HFFc6 (cell line): ENCODE measurements at places on chromosomes 1 and 21.

DNA sequence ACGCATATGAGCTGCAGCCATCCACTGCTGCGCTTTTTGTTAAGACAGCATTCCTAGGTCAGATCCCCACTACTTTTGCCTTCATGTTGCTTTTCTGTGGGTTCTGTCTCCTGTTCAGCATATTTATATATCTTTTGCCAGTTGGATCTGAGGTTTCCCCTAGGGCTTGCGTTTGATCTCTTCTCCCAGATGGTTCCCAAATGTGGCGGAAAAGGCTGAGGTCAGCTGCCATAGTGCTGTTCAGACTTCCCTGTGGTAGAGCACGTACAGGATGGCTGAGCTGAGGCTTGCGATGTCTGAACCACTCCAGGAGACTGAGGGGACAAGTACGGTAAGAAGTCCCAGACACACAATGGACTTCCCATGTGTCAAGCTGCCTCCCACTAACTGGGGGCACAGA lies 39.8 kb downstream of the COL6A1 start:
- DNase-seq = no peak

GRCh38 chr21:42665026-42665425 lies 11.6 kb downstream of the PDE9A start:
- DNase-seq = no peak

DNA sequence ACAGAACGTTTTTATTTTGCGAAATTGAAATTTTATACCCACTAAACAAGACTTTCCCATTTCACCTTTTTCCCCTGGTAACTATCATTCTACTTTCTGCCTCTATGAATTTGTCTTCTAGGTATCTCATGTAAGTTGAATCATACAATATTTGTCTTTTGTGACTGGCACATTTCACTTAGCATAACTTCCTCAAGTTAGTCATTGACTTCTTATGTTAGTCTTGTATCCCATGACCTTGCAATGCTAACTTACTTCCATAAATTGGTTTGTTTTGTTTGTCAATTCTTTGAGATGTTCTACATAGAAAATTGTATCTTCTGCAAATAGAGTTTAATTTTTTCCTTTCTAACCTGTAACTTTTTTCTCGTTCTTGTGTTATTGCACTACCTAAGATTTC lies 26.9 kb downstream of the SH3BP5L start:
- no peak for DNase-seq

- DNase-seq = no peak
These were observed 29.8 kb upstream of the RC3H1 start for GRCh38 chr1:174051956-174052355.

GRCh38 chr21:33386222-33386784 lies 16.9 kb upstream of the IFNGR2 start:
- no peak for DNase-seq

DNA sequence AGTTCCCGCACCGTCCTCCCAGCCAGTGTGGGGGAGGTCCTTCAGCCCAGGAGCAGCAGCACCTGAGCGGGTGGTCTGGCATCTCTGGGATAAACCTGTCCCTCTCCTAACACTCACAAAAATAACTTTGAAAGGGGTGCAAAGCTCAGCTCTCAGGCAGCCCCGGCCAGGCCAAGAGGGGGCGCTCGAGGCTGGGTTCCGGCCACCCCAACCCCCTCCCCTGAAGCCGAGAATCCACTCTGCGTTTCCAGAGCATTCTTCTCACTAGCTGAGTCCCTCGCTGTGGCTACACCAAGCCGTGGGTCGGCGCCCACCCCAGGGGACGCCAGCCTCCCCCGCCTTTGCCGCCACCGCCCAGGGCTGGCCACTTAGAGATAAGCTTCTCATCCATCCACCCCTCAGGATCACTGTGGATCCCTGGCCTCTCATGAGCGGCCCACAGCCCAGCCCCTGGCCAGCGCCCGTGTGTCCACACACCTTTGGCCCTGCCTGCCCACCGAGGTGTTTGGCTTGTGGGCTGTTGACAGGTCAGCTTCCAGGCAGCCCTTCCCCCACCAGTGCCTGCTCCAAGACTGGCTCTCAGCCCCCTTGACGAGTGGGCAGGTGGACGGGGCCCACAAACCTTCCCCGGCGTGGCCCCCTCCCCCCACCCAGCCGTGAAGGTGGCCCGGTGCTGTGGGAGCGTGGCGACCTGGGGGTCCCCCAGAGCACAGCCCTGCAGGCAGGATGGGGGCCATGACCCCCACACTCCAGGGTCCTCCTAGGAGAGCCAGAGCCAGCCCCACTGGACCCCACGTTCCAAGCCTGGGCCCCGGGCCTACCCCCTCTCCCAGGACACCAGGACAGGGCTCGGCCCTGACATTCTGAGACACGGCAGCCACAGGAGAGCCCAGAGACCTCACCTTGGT lies 1.9 kb downstream of the FTCD start:
- DNase-seq = peak; percentile 8

GRCh38 chr1:187842406-187843165 lies 1013.8 kb downstream of the PLA2G4A start:
- no peak for DNase-seq

- DNase-seq = no peak
These were observed 187.1 kb upstream of the NFIA start for GRCh38 chr1:60895252-60895651.

GRCh38 chr1:223257856-223258550 lies 106.0 kb downstream of the SUSD4 start:
- DNase-seq = no peak

DNA sequence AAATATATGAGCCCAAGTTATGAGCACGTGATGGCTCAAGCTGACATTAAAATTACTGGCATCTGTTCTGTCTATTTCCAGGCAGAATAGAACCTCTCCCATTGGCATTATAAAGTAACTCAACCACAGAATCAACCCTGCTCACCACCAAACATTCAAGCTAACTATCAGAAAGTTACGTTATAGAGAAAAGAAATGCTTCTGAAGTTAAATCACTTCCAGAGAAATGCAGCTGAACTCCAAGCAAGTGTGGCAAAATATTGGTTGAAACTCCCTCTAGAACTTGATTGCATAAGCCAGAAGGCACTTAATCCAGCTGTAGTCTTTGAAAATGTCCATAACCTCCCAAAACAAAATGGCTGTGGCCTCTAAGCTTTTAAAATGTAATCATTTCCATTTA lies 36.2 kb upstream of the UBE2U start:
- no peak for DNase-seq

- no peak for DNase-seq
These were observed 107.5 kb downstream of the TIAM1 start for GRCh38 chr21:31236528-31236927.

GRCh38 chr1:172977296-172978017 lies 73.3 kb downstream of the TNFSF18 start:
- DNase-seq = no peak

- DNase-seq = no peak
These were observed 842 bp upstream of the SPRR2A start for GRCh38 chr1:153058154-153058553.

GRCh38 chr1:75245239-75245638 lies 111.1 kb downstream of the LHX8 start:
- DNase-seq = no peak

DNA sequence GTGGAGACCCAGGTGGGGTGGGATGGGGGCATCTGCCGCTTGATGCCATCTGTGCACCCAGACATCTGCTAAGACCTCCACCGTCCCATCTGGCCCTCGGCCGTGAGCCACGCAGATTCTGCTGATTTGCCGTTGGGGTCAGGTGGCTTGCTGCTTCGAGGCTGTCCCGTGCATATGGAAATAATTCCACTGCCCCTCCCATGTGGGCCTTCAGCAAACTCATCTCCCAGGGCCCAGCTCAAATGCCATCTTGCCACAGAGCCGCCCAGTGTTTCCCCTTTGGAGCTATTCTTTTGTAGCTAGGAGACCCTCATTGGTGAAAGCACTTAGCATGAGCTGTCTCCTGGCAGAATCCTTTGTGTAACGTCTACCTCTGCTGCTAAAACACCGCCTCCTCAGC lies 99.8 kb downstream of the KAZN start:
- DNase-seq = no peak

DNA sequence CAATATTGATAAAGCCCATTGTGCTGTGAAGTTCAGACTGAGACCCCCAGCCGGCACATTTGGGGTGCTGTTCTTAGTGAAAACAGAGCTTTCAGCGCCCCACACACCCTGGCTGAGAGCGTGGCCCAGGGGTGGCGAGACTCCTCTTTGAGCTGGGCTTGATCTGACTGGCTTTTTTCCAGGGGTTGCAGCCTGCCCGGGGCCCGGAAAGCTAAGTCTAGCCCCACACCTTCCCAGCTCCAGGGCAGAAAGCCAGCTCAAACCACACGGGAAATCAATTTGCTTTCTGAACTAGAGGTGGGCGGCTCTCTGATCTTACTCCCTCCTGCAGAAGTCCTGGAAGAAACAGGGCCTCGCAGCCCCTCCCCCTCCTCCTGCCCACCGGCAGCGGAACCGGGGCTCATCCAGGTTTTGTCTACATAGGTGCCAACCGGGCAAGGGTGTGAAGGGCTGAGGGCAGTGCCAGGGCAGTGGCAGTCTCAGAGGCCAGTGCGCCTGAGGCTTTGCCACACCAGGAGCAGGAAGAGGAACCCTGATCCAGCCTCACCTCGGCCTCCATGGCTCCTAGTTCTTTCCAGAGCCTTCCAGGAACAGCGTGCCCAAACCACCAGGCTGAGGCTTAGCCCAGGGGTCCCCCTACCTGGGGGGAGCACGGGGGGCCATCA lies 155.3 kb downstream of the NPHP4 start:
- no peak for DNase-seq

- no peak for DNase-seq
These were observed 1.9 kb downstream of the DPYD start for GRCh38 chr1:97918961-97919360.

DNA sequence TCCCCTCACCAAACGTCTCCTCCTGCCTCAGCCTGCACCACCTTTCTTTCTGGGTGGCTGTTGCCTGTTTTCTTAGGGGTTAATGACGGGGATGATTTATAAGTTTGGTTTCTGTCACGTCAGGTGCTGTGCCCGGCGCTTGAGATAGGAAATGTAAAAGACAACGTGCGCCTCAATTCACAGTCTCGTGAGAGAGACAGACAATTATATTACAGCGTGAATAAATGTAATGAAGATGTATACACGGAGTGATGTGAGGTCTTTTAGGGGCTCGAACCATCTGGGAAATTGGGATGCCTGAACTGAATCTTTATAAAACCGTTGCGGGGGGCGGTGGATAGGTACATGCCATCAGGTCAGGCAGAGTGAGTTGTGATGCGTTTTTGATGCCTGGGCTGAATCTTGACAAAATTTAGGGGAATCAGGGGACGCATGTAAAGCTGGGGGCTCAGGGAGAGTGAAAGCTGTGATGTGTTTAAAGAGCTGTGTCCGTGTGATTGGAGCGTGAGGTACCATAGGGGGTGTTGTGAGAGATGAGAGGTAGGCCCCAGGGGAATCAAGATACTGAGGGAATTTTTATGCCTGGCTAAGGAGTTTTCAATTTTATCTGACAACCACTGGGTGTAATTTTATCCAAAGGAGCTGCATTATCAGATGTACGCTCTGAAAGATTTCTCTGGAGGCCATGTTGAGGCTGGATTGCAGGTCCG lies 831 bp downstream of the TIPRL start:
- peak; percentile 13 for DNase-seq

DNA sequence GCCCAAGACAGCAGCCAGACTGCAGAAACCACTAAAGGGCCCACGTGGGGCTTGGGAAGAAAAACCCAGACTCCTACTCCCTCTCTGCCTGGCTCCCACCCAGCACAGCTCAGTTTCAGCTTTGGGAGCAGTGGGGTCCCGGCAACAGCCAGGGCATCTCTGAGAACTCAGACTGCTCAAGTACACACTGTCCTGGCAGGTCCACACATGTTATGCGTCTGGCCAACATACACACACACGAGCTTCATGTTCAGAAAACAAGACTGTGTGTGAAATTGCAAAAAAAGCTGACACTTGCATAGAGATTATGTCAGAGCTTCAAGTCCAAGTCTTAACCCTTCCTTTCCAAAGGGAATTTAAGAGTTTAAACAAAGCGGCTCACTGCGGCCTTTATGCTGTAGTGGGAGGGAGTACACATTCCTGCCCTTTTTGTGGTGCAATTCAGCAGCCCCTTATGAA lies 136.6 kb upstream of the CD34 start:
- no peak for DNase-seq

DNA sequence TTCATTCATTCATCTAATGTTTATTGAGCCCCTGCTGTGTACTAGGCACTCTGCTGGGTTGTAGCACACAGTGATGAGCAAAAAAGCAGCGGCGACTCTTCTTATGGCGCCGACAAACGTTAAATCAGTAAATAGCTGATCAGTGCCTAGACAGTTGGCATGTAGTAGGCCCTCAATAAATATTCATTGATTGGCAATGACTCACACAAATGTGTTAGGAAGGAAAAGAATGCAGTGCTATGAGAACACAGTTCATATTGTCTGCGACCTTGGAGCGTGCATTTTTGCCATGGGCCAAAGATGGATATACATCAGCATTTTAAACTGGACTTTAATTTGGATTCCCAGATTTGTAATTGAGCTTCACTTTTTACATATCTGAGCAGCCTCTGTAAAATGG lies 52.0 kb downstream of the PRDM2 start:
- no peak for DNase-seq

GRCh38 chr1:186091222-186091720 lies 283.8 kb downstream of the TPR start:
- DNase-seq = no peak

GRCh38 chr1:198007687-198008607 lies 90.8 kb downstream of the LHX9 start:
- DNase-seq = peak; percentile 47

DNA sequence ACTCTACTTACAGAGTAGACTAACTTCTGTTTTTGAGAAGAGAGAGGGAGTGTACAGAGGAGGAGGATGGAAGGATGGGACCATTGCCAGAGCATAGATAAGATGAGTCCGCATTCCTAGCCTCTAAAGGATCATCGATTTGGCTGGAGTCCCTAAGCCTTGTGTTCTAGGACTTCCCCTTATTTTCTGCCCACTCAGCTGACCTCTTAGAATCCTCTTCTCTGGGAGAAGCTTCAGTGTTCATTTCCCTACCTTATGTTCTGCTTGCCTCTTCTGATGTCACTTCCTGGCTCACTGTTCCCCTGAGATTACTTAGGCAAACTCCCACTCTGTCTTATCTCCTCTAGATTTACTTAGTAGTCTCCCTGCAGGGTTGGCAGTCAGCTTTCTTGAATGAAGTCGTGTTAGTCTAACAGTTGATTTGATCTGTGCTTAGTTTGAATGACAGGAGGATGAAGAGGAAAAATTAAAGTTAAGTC lies 156.7 kb downstream of the SYT2 start:
- no peak for DNase-seq

DNA sequence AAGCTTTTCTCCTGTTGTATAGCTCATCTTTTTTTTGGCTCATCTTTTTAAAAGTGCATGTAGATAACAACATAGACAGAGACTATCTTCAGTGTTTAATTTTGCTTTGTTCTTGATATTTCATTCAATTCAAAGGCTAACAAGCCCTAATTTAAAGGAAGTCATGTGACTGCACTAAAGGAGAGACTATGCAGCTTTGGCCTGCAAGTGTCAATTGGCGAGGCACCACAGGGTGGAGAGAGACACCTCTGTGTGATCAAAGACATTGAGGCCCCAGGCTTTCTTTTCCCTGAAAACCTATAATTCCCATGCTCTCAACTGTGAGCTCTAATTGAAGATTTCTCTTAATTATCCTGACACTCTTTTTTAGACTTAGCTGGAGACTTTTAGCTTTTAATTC lies 53.6 kb downstream of the CHODL start:
- no peak for DNase-seq
